ENCODE measurements at places on chromosomes 1 and 21.

GRCh38 chr1:221149111-221149510 is 269.9 kb downstream of the HLX start:
- DNase-seq: no peak

DNA sequence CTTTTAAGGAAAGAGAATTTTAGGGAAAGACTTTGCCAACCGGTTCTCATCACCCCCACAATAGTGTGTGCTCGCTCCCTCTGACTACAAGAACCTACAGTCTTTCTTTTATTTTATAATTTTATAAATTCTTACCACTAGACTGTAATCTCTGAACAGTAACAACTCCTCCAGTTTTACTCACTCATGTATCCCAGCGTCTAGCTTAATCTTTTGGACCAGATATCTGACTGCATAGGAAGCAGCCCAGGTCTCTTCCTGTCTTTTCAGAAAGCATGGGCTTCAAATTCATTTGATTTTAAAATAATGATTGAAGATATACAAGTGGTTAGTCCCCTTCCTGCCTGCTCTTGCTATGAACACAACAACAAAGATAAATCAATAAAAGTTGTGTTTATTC is 19.0 kb upstream of the DUSP10 start:
- no peak for DNase-seq

GRCh38 chr1:215140135-215140534 is 57.6 kb downstream of the KCNK2 start:
- DNase-seq: no peak

DNA sequence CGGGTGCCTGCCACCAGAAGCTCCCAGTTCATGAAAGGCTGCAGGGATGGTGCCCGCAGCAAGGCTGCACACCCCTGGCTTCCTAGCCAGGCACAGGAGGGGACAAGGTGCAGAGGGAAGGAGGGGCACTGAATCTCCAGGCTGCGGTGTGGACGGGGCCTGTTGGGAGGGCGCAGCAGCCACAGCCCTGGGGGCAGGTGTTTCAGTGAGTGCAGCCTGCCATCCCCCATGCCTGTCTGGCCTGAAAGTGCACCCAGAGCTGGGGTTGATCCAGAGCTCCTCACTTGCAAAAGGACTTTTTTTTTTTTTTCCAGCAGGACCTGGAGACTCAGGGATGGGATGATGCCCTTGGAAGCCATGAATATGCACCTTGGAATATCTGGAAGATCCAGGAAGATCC is 153.7 kb upstream of the C1orf174 start:
- no peak for DNase-seq

DNA sequence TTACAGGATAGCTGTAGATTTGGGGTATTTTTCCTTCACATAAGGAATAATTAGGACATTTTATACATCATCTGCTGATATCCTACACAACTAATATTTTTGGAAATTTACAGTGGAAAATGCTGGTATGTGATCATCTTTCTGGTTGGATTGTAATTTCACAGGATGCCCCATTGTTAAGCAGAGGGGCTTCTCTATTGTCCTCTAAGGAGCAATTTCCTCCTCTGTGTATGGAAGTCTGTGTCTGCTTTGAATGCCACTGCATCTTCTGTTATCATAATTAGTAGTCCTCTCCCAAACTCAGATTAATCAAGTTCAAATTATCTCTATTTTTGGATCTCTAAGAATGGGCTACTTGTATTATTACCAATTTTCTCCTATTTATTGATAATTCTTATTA is 988.1 kb upstream of the B3GALT2 start:
- DNase-seq: no peak

DNA sequence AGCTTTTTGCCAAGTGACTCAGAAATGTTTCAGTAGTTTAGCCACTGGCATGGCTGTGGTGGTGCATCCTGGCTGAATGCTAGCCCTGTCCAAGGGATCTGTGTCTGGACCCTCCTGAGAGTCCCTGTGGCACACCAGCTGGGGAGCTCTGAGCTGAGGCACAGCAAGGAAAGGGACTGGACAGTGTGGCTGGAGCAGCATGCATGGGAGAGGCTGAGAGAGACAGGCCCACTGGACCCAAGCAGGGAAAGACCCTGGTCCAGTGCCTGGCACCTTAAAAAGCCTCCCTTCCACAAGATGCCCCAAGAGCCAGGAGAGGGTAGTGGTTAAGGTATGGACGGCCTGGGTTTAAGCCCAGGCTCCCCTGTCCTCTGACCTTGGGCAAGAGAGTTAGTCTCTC is 35.3 kb downstream of the FAAH start:
- DNase-seq: no peak

DNA sequence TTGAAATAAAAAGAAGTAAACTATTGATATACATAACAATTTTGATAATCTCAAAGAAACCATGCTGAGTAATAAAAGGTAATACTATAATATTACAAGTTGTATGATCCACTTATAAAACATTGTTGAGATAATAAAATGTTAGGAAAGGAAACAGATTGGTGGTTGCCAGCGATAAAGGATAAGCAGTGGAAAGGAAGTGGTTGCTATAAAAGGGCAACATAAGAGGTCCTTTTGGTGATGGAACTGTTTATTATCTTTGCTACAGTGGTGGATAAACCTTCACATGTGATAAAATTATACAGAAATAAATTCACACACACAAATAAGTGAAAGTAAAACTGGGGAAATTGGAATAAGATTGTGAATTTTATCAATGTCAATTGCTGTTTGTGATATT is 15.1 kb downstream of the OR6F1 start:
- no peak for DNase-seq

- DNase-seq: no peak
These were observed 115.1 kb downstream of the PROX1 start for GRCh38 chr1:214102907-214103306.

GRCh38 chr21:45353200-45353599 is 51.8 kb upstream of the COL18A1 start:
- no peak for DNase-seq

DNA sequence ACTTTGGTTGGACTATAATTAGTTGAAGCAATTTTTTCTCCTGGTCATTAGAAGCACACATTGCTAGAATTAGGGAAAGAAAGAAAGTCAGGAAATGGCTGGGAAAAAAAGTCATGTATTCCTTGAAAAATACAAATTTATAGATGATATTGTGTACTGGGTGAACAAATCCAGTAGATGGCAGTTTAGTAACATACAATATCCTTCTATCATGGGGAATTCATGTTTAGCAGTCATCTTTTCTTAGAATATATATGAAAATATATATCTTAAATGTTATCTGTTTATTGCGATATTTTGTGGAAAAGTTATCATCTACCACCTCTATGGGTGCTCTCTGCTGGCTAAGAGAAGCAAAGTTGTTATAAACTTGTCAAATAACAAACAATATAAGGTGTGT is 13.1 kb upstream of the ZRANB2 start:
- DNase-seq: no peak

DNA sequence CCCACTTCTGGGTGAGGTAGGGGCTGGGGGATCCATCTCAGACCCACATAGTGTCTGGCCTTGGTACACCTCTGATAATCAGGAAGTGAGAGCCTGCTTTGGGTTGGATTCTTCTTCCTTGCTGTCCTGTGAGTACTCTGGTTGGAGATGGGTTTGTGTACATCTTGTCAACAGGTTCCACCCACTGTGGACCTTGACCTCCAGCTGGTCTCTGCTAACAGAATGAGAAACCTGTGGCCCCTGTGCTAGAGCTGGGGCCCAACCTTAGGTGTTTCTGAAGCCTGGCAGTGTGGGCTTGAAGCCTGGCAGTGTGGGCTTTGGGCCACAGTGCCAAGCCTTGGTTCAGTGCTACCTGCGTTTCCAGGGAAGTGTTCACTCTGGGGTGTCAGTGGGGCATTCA is 2.6 kb downstream of the ZBTB48 start:
- no peak for DNase-seq

- DNase-seq: no peak
These were observed 203.2 kb downstream of the SDCCAG8 start for GRCh38 chr1:243459059-243459458.

DNA sequence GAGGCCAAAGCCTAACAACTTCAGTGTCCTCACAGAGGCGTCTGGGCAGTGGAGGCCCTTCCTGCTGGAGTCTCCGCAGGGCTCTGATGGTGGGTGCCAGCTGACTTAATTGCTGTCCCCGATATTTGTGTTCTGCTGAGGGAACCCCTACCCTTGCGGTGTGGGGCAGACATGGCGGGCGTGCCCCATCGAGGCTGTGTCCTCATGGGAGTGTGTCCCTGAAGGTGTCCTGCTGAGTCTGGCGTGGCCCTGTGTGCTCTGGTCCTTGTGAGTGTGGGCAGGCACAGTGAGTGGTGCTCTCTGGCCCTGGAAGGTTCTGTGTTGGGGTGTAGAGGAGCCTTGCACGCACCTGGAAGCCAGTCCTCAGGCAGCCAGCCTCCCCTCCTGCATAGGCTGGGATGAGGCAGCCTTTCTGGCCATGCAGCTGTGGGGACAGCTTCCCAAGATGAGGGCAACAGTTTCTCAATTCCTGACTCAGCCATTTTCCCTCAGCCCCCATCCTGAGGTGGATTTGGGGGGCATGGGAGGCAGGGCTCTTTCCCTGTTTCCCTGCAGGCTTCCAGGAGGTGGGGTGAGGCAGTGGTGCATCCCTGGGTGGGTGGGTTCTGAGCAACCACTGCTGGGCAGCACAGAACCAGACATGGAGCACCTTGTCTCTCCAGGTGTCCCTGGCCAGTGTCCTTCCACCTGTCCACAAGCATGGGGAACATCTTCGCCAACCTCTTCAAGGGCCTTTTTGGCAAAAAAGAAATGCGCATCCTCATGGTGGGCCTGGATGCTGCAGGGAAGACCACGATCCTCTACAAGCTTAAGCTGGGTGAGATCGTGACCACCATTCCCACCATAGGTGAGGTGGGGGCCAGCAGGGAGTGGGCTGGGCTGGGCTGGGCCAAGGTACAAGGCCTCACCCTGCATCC is 6.5 kb downstream of the C1orf35 start:
- no peak for DNase-seq

- no peak for DNase-seq
These were observed 593.1 kb downstream of the NUF2 start for GRCh38 chr1:163914785-163915413.

GRCh38 chr1:245856944-245857531 is 650.0 kb downstream of the SMYD3 start:
- DNase-seq: no peak

GRCh38 chr1:162663589-162664106 is 31.4 kb downstream of the DDR2 start:
- DNase-seq: no peak

- DNase-seq: no peak
These were observed 7.6 kb upstream of the CPT2 start for GRCh38 chr1:53189061-53189460.

DNA sequence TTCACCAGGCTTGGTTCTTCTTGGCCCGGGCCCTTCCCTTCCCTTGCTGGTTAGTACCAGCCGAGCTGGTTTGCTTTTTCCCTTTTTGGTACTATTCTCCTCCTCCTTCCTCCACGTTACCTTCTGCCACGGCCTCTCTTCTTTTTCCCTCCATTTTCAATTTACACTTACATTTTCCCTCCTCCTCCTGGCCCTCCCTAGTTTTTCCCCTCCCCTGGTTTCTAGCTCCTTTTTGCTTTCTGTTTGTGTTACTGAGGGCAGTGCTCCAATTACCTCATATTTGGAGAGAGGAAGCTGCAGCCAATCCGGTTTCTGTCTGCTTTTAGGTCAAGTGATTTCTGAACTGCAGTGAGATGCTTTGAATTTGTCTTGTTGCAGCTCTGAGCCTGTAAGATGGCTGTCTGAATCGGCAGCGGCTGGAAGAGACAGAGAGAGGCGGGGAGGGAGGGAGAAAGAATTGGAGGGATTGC is 63.7 kb downstream of the MACF1 start:
- DNase-seq: no peak

DNA sequence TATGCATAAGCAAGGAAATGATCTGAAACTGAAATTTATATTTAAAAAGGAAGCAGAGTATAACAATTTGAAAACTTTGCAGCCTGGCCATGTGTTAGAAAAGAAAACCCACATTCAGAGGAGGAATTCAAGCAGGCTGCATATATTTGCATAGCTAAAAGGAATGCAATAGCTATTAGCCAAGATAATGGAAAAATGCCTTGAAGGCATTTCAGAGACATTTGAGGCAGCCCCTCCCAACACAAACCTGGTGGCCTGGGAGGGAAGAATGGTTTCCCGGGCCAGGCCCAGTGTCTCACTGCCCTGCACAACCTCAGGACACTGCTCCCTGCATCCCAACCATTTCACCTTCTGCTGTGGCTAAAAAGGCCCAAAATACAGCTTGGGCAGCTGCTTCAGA is 136.8 kb downstream of the TYW3 start:
- no peak for DNase-seq

DNA sequence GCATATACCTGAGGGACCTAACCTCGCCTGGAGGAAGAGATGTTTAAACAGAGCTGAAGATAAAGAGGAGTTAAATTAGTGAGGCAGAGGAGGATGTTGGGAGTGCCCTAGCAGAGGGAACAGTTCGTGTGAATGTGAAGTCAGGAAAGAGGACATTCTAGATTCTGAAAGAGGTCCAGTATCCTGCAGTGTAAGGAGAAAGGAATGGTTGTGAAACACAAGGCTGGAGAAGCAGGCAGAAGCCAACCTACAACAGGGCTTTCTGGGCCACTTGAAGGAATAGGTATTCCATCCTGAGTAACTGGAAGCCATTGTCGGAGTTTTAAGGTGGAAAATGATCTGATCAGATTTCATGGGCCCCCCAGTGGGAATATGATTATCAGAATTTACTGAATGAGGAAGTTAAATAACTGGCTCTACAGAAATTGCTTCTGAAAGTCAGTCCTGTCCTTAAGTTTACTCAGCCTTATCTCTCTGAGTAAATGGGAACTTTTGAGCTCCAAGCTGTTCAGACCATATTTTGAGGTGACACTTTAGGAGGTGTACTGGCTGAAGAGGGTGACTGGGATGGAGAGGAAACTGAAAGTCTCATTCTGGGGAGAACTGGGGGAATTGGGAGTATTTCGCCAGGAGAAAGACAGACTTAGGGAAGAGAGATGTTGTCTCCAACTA is 24.4 kb upstream of the FAAH start:
- no peak for DNase-seq

DNA sequence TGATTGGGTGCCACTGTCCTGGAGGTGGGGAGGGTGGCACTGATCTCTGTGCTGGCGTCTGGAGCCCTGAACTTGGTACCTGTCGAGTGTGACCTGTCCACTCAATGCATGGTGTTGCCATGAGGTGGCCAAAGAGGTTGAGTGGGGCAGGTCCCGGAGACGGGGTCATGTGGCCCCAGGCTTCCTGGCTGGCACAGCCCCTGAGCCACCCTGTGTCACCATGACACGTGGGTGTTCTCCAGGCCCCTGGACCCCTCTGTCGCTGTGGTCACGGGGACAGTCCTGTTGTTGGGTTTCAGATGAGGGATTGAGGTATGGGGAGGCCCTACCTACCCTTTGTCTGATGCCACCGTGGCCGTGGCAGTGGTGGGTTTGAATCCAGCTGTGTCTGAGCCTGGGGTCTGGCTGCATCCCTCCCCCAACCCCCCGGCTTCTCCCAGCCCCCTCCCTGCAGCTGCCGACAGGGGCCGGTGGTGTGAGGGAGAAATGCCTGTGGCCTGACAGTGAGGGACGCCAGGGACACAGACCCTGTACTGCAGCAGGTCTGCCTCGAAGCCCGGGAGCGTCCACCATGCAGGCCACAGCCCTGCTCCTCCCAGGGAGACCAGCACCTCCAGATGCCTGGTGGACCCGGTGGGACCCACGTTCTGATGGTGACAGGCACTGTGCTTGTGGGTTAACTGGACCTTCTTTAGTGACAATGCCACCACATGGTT is 12.0 kb downstream of the TRPM2 start:
- DNase-seq: no peak

Data from stimulated activated CD4-positive, alpha-beta T cell treated with anti-CD3 and anti-CD28 coated beads, Interleukin-15, amount 100 ng/mL, for 1 hour (primary cell).